Stimulated activated CD4-positive, alpha-beta T cell treated with anti-CD3 and anti-CD28 coated beads, Interleukin-1b, Interleukin-23, amount 100 ng/mL, for 4 hours (primary cell): ENCODE measurements at places on chromosomes 3 and 15.

DNA sequence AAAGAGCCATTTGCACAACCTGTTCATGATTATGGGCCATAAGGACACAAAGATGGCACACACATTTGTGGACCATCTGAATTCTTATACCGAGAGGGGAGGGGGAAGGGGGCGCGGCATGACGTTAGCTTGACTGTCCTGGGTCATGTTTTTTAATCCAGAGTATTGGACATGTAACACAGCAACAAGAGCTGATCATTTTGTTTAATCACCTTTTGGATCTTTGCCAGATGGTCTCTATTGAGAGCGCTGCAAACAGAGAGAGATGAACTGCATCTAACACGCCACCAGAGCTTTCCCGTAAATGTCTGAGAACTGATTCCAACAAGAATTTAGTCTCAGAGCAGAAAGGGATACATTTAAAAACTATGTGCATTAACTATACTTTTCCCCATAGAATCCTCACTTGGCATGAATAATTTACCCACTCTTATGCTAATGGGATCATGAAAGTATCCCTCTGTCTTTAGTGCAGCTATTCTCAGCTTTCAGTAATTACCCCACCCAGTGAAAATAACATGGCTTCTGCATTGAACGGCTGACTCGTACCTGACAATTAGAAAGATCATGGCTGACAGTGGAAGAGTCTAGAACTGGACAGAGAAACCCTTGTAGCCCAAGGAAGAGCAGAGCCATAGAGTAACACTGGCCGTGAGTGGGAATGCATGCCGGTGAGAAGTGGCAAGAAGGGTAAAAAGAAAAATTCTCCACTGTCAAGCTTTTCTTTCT lies 22.6 kb downstream of the MEIS2 start:
- DNase-seq = no peak

GRCh38 chr3:133943639-133944141 lies 48.0 kb upstream of the RAB6B start:
- DNase-seq = no peak

GRCh38 chr3:57230006-57230405 lies 2.5 kb downstream of the APPL1 start:
- no peak for DNase-seq

DNA sequence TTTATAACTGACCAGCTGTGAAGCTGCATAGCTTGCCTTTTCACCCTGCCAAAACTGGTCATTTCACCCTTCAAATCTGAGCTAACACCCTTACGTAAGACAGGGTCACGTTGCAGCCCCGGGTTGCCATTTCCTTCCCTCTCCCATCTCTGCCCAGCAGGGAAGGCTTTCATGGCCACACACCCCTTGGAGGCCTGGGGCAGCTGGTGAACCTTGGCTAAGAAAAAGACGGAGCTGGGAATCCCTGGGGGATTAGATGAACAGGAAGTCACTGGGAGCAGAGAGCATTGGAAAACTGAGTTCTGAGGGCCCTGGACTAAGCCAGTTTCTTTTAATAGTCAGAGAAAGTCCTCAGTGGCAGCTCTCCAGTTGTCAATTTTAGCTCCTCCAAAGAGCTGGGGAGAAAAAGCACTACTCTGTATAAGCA lies 67.8 kb downstream of the TTC23 start:
- no peak for DNase-seq

DNA sequence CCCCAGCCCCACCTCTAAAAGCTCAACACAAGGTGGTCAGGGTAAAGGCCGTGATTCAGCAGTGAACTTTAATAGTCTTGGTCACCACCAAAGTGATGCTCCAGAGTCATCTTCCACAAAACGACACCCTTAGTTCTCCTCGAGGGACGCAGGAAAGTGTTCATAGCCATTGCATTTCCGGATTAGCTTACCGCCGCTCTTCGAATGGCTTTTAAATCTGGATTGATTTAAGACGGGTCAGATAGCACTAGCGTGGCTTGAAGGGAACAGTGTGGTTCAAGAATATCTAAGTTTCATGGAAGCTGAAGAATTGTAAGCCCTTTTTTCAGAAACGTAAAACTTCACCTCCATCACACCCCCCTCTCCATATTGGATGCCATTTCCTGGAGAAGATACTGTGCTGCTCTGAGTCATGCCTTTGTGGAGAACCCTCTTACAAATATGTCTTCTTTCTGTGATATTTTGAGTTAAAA lies 829 bp downstream of the RNF7 start:
- peak; percentile 18 for DNase-seq

GRCh38 chr3:99393961-99394360 lies 244.4 kb upstream of the COL8A1 start:
- DNase-seq = no peak

- no peak for DNase-seq
These were observed 62.0 kb downstream of the MINDY4B start for GRCh38 chr3:150843241-150843640.

GRCh38 chr3:34387826-34388564 lies 589.6 kb downstream of the PDCD6IP start:
- DNase-seq = no peak

DNA sequence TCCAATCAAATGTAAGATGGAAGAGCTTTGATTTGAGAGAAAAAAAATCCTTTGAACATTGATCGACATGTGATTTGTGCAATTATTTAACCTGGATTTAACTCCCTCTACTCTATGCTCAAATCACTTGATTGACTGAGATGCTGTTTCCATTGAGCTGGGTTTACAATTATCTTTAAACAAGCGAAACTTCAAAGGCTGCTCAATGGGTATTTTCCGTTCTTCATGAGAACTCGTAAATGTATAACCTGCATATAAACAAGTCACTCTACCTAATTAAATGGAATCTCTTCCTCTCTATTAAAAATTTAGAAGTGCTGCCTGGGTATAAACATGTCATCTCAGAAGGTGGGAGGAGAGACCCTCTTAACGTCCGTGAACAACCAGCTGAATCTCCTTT lies 71.9 kb downstream of the ANXA2 start:
- no peak for DNase-seq

GRCh38 chr15:70859322-70859908 lies 5.5 kb upstream of the LARP6 start:
- DNase-seq = no peak

GRCh38 chr15:62272290-62272689 lies 107.2 kb upstream of the C2CD4B start:
- DNase-seq = no peak

DNA sequence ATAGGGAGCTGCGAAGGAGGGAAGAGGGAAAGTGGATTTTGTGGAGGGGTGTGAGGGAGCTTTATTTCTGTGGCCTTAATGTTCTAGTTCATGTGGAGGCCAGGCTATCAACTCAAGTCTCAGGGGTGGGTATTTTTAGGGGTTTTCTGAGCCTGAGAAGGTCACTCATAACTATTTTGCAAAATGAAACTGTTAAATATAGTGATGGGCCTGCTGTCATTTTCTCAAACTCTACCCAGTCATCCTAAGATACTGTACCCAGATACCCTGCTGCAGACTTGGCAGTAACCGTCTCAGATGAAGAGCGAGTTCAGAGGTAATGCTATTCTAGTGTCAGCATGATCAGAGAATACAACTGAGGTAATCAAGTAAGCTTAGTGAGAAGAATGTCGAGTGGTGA lies 545.0 kb upstream of the TBL1XR1 start:
- no peak for DNase-seq

DNA sequence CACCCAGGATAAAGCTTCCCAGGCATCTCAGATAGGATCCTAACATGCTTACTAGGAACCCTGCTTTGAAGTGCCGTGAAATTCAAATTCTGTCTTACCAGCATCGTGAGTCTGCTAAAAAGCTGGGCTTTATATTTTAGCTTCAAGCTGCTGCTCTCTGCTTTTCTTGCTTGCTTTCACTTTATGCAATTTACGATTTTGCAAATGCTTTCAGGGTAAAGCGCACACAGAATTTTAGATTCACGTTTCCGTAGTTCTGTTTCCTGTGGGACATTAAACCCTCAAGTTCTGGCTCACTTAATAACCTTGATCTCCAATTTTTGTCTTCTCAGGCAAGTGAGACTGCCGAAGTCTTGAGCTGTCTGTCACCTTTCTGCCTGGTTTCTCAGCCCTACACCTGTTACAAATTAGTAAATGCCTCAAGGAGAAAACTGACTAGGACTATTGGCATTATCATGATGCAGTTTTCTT lies 170.5 kb upstream of the TGFBR2 start:
- no peak for DNase-seq

GRCh38 chr3:14374444-14374883 lies 27.9 kb upstream of the SLC6A6 start:
- DNase-seq = no peak

- DNase-seq = no peak
These were observed 17.5 kb upstream of the ALPK3 start for GRCh38 chr15:84799511-84800187.

DNA sequence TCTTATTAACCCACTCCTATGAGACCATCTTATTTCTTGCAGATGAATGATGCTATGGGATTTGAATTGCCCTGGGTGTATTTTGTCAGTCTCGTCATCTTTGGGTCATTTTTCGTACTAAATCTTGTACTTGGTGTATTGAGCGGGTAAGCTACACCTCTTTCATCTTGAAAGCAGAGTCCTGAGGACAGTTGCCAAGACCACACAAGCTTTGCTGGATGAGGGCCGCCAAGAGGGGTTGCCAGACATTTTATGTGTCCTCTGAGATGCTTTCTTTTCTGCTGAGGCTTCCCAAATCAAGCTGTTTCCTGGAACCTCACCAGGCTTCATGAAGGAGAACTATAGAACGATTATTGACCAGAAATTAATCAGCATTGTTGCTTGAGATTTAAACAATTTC lies 173.2 kb downstream of the CHDH start:
- no peak for DNase-seq

- no peak for DNase-seq
These were observed 188.1 kb downstream of the CHST2 start for GRCh38 chr3:143307613-143308183.

DNA sequence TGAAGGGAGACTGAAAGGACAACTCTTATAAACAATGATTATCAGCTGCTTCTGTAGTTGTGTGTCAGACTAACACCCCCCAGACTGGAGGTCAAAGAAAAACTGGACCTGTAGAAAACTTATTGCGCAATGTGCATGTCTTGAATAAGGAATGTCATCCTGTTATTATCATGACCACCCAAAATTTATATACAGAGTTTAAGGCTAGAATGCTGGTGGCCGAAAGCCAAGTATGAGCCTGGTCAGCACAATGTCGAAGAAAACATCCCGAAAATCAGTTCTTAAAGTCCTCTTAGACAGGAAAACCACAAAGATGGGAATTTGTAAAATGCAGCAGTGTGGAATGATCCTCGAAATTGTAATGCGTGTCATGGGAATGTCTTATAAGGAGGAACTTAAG lies 29.3 kb downstream of the RFTN1 start:
- no peak for DNase-seq

- DNase-seq = no peak
These were observed 598.2 kb downstream of the UNC13C start for GRCh38 chr15:54576298-54576935.

- DNase-seq = peak; percentile 67
These were observed 31.0 kb downstream of the IDH2 start for GRCh38 chr15:90071220-90071807.

GRCh38 chr3:100562224-100562857 lies 47.1 kb upstream of the ADGRG7 start:
- DNase-seq = no peak

- no peak for DNase-seq
These were observed 17.1 kb upstream of the XIRP1 start for GRCh38 chr3:39209329-39209970.

GRCh38 chr15:83285979-83286553 lies 1.6 kb upstream of the BNC1 start:
- DNase-seq = no peak

- no peak for DNase-seq
These were observed 56.3 kb downstream of the TJP1 start for GRCh38 chr15:29765898-29766527.

- DNase-seq = no peak
These were observed 92.1 kb upstream of the CHD2 start for GRCh38 chr15:92807971-92808571.

DNA sequence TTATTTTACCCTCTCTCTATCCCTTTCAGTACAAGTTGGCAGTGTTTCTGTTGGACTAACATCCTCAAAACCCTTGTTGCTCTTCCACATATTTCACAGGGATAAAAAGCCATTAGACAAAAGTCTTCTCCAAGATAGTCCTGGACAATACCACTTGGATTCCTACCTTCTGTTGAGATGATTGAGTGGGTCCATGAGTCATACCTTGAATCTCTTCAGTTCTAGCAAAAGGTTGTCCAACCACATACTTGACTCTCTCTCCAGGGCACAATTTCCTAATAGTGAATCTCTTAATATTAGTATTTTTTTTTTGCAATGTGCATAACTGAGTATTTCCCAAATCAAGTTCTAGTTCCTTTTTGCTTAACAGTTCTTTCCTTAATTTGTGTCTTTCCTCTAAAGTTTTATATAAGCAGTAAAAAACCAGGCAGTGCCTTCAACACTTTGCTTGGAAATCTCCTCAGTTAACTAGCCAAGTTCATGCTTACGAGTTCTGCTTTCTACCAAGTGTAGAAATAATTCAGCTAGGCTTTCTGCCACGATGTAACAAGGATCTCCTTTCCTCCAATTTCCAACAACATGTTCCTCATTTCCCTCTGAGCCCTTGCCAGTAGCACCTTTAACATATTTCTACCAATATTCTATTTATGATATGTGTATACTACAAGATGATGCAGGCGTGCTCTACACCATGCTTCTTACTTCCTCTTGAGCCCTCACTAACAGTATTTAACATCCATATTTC lies 68.3 kb upstream of the NEO1 start:
- no peak for DNase-seq

DNA sequence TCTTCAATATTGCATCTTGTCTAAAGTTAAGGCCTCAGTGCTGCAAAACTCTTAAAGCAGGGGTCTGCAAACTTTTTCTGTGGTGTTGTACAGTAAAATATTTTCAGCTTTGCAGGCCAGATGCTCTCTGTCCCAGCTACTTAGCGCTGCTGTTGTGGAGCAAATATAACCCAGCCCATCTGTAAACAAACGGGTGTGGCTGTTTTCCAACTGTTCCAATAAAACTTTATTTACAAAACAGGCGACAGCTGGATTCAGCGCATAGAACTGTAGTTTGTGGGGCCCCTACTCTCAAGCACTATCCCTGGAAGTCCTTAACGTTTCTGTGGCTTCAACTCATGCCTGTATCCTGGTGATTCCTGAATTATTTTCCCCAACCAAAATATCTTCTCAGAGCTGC lies 365.0 kb downstream of the FOXP1 start:
- DNase-seq = no peak

DNA sequence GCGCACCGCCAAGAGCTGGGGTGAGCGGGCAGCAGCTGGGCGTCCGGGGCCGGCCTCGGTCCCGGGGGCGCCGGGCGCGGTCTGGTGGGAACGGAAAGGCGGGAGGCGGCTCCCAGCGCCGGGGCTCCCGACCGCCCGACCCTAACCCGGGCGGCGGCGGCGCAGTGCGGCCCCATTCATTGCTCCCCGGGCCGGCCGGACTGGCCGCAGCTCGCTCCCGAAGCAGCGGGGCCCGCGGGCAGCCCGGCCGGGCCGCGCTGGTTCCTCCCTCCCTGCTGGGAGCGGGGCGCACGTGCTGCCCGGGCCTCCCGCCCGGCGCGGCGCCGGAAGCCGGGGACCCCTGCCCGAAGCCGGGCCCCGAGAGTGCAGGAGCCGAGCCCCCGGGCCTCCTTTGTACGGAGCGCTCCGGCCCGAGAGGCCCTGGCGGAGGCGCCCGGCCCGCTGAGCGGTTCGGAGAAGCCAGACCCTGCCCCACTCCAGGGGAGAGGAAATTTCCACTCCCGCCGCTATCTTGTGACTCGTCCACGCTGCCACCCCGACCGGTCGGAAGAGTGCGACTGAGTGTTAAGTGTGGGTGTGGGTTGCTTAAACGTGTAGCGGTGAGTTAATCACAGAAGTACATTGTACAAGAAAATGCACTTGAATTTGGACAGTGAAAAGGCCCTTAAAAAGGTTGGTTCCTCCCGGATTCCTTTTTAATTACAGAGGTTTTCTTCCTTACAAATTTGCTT lies 613 bp downstream of the ATP1B3 start:
- peak; percentile 54 for DNase-seq
